Vagina (tissue), 2 donors: ENCODE measurements at places on chromosomes 6 and 20.

GRCh38 chr20:20386192-20386591 is 18.3 kb downstream of the INSM1 start:
- DNase-seq, result no peak

- no peak for DNase-seq
Measured at GRCh38 chr20:23387118-23387443, 25.1 kb downstream of the GZF1 start.

DNA sequence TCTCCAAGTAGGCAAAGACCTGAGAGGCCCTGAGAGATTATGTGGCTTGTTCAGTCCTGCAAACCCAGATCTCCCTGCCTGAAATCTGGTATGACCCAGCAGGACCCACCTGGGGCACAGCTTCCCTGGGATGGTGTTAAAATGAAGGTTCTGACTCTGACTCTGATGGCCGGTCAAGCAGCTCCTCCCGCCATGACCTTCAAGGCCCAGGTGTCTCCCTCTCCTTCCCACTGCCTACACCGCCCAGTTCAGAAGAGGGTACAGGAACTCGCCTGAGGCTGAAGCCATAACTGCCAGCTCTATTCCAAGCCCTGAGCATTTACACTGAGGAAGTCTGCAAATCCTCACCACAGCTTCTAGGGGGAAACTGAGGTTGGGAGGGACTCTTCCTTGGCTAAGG is 5.9 kb upstream of the CST7 start:
- DNase-seq, result no peak

- no peak for DNase-seq
Measured at GRCh38 chr6:133730881-133731280, 158.0 kb upstream of the TCF21 start.
